ENCODE measurements at places on chromosomes 2 and 18. TPM values are rescaled to one million over a fixed set of nuclear protein-coding genes. Genes with fewer than 3 reads are reported as not detected.

- DNase-seq = no peak
Observed at GRCh38 chr2:218369330-218369729, 12.7 kb downstream of the CATIP start.

GRCh38 chr2:68932402-68932801 is 20.3 kb downstream of the GKN2 start:
- DNase-seq = no peak

Gene ARHGAP28
- total RNA-seq = 6.0 TPM

Gene DSG2
- total RNA-seq = 2.6 TPM

DNA sequence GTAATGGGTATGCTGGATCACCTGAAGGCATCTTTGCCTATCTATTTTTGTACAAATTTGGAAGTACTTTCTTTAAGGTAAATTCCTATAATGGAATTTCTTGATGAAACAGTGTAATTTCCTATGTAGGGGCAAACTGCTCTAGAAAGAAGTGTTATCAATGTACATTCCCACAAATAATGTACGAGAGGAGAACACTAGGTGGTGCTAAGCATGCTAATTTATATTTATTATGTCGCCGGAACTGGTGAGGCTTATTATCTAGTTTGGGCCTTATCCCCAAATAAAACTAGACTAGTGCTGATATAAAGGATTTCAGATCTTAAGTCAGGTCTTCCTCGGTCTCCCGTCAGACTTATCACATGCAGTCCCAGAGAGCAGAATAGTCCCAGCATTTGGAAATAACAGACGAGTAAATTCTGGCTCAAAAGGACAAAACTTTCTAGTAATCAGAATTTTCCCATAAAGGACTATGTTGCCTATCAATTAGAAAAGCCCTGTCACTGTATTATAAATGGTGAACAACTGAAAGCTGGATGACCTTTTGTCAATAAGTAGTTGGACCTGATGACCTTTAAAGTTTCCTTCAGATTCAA is 86.9 kb upstream of the RBBP8 start:
- peak; percentile 26 for DNase-seq

GRCh38 chr2:232876161-232876977 is 6.3 kb downstream of the SNORC start:
- no peak for DNase-seq

Gene LAMA1
- total RNA-seq = 14.5 TPM

GRCh38 chr2:48169141-48169592 is 262.9 kb upstream of the FBXO11 start:
- peak; percentile 23 for DNase-seq

DNA sequence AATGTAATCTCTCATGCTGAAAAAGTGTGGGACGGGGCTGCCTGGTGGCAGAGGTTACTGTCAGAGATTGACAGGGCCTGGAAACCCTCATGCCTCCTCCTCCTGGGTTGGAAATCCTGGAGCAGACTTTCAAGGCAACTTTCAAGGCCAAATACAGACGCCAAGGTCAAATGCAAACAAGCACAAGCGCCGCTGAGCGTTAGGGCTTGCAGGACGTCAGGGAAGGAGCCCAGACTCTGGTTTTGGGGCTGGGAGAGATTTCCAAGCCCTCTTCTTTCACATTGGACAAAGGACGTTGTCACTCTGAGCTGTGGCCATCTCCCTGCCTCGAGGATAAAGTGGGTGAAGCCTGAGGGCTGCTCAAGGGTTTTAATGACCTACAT is 120.1 kb downstream of the TWIST2 start:
- no peak for DNase-seq

Gene FOXI3
- total RNA-seq = not detected

GRCh38 chr18:34841891-34842290 is 131.8 kb downstream of the DTNA start:
- no peak for DNase-seq

DNA sequence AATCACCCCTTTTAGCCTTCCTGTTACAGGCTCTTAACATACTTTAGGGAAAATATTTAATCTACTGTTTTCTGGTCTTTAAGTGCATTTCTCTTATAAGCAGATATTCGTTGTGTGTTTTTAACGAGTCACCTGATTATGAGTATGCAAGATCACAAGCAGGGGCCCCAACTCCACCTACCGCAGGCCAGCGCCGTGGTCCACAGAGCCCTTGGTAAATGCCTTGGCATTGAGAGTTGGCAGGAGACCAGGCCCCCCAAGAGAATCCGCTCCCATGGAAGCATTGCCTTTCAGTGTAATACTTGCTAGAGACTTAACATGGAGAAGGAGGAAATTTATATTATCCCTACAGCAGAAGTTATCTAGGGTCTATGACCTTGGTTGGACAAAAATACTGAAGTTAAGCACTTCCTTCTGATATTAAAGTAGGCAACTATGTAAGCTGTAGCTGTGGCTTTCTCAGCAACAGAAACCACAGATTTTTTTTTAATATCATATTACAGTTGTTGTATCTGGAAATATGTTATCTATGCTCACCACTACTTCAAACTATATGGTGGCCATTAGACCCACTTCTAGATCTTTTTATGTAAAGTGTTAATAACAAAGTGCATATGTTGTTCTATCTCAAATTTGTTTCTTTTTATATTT is 241.8 kb upstream of the MGAT5 start:
- DNase-seq = no peak

All from fibroblast of villous mesenchyme (primary cell).